ENCODE measurements at places on chromosomes 1 and 21.
A peak's percentile ranks its signal among the peaks of the same experiment; 100 is the strongest.

DNA sequence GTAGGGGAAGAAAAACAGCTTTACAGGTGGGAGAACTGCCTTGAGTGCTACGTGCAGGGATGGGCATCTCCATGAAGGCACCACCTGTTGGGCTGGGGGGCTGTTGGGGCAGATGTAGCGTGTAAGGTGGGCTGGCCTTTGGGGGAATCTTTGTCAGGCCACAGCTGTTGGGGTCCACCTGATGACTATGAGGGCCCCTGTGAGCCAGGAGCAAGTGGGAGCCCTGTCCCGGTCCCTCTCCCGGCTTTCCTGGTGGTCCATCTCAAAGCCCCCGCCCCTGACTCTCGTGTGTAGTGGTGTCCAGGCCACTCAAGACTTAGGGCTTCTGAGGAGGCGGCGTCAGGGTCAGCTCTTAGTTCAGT is 13.5 kb downstream of the SLC37A1 start:
- no peak for DNase-seq

DNA sequence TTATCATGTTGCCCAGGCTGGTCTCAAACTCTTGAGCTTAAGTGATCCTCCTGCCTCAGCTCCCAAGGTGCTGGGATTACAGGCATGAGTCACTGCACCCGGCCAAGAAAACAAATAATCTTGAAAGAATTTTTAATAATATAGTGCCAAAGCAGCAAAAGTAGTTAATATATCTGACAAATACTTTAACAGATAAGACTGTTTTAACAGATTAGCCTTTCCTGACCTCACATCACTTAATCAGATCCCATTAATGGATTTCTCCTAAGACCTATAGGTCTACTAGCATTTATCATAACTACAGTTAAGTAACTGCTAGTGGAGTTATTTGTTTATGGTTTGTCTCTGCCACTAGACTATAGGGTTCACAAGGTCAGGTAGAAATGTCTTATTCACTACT is 61.1 kb upstream of the HP1BP3 start:
- DNase-seq: no peak

GRCh38 chr21:34128124-34128523 is 54.7 kb downstream of the MRPS6 start:
- DNase-seq: no peak

DNA sequence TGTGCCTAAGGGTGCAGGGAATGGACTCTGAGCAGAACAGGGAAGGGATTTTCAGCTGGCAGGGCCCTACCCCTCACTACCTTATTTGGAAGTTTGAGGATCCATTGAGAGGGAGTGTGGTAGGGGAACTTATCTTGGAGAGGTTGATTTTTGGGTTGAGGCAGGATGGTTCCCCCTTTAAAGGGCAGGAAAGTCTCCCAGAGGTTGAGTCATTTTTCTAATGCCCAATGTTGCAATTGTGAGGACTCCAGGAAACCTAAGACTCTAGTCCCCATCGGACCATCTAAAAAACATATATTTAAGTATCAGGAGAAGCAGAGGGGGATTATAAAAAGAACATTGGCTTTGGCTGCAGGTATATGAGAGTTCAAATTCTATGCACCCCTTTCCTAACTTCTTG is 47.3 kb downstream of the SAMD13 start:
- no peak for DNase-seq

- no peak for DNase-seq
Measured at GRCh38 chr1:45880930-45881329, 77.5 kb downstream of the MAST2 start.

DNA sequence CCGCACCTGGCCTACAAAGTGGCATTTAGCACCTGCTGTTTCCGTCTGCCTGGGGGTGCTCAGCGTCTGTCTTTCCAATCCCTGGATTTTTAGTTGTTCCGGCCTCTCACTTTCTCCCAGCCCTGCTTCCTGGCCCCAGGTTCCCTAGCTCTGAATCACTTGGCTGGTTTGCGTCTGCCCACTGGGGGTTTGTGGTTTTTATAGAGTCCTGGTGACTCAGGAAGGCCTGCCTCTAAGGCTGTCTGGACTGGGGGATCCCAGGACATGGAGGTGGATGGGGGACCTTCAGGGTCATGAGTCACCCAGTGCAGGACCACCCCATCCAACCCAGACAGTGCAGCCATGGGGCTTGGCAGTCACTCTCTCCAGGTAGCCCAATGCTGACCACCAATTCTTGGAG is 53.5 kb downstream of the MRPL37 start:
- no peak for DNase-seq

GRCh38 chr1:192053531-192053971 is 104.7 kb upstream of the RGS18 start:
- DNase-seq: no peak

DNA sequence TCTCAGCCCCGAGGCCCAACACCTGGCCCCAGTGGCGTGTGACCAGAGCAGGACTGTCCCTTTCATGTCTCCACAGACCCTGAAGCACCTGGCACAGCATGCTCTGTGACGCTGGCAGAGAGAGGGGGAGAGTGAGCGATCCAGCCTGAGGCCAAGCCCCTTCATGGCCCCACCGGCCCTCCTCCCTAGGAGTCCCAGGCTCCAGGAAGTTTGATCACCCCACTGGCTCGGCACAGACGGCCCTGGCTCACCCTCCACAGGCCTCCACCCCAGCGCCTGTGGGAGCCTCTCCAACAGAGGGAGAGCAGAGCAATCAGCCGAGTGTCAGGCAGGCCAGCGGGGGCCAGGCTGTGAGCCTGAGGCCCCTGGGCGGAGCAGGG is 11.0 kb downstream of the SH3BGRL3 start:
- DNase-seq: no peak

DNA sequence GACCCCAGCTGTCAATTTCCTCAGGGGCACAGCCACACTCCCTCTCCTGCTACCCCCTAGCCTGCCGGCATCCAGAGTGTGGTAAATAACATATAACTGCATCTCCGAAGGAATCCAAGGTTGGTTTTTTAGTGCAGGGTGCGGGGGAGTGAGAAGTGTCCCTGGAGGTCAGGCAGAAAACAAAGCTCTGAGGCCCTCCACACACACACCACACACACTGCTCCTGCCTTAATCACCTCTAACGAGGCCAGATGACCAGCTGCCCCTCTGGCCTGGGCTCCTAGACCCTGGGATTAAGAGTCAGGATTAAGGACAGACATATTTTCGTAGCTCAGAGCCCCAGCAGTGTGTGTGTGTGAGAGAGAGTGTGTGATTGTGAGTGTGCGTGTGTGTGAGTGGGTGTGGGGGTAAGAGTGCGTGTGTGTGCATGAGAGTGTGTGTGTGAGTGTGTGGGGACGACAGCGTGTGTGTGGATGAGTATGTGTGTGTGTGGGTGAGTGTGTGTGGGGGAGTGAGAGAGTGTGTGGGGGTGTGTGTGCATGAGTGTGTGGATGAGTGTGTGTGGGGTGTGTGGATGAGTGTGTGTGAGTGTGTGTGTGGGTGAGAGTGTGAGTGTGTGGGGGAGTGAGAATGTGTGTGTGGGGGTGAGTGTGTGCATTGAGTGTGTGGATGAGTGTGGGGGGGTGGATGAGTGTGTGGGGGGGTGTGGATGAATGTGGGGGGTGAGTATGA is 14.6 kb downstream of the SDC3 start:
- DNase-seq: no peak

GRCh38 chr1:173420330-173420806 is 56.8 kb upstream of the PRDX6 start:
- peak; percentile 80 for DNase-seq

DNA sequence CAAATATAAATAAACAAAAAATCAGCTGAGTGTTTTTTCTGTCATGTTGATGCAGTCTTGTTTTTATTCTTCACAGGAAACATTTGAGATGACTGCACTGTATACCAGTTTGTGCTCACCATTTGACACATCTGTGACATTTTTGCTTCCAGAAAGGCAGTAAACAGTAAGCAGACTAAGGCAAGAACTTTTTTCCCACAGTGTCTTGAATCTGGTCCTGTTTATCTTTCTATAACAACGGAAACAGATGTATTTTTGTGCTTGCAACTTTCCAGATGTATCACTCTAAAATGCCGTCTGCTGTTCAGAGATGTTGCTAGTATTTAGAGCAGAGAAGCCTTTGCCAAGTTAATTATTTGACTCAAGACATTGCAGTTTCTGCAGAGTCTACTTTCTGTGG is 105.5 kb downstream of the ZC3H11B start:
- DNase-seq: no peak
